GM23338 (cell line): ENCODE measurements at places on chromosomes 4 and X. TPM values are rescaled to one million over a fixed set of nuclear protein-coding genes. Genes with fewer than 3 reads are reported as not detected.

DNA sequence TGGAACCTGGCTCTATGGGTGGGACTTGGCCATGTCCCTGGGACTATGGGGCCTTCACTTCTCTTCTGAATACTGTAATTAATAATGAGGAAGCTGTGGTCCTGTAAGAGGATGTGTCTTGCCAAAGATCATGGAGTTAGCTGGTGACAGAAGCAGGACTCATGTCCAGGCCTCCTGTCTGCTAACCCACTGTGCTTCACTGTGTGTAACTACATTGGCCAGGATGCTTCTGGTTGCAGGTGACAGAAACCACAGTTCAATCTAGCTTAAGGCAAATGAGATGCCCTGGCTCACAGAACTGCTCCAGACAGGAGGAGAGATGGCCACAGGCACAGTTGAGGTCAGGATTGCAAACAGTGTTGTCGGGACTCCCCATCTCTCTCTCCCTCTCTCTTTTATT, 3.1 kb downstream of the MTMR1 start:
- no peak for DNase-seq

GRCh38 chr4:113505044-113505443, 256.5 kb downstream of the CAMK2D start:
- no peak for DNase-seq

DNA sequence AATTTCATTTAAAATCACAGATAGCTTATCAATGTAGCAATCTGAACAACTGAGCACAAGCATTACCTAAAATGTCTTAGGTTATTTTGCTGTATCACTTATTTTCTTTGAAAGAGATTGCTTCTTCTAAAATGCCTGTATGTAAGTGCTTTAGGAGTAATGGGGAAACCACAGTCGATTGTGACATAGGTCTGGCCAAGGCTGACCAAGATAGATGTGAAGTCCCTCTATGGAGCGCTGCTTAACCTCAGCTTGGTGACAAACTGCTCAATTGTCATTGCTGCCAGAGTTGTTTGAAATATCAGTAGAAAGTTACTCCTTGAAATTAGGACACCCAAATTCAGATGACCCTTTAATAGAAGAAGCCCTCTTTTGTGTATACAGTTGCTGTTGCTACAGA, 401.9 kb upstream of the NDST4 start:
- DNase-seq, result no peak

- peak; percentile 79 for DNase-seq
Measured at GRCh38 chr4:110586131-110586850, 36.6 kb downstream of the PITX2 start.

GRCh38 chr4:82747686-82748575, 50.7 kb downstream of the SCD5 start:
- peak; percentile 44 for DNase-seq

GRCh38 chr4:30720661-30721184, 554 bp downstream of the PCDH7 start:
- peak; percentile 64 for DNase-seq

DNA sequence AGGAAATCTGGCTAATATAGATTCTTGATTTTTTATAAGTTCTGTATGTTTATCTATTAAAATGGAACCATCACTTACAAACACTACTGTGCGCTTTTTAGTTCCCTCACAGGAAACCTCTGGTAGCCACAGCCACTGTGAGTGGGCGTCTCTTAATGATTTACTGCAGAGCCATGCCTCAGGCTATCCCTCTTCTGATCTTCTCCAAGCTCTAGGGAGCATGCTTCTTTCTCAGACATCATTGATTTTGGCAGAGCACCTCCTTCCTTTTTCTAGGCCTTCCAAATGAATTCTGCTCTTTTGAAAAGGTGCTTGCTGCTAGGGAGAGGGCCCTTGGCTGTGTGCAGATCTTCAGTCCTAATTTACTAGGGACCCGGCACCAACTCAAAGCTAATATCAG, 61.1 kb upstream of the STS start:
- DNase-seq, result no peak

- DNase-seq, result no peak
Measured at GRCh38 chr4:86755388-86755787, 93.8 kb downstream of the SLC10A6 start.

- DNase-seq, result no peak
Measured at GRCh38 chrX:130080791-130081367, 29.4 kb downstream of the ELF4 start.

GRCh38 chrX:65744965-65745364, 77.5 kb downstream of the MSN start:
- no peak for DNase-seq

DNA sequence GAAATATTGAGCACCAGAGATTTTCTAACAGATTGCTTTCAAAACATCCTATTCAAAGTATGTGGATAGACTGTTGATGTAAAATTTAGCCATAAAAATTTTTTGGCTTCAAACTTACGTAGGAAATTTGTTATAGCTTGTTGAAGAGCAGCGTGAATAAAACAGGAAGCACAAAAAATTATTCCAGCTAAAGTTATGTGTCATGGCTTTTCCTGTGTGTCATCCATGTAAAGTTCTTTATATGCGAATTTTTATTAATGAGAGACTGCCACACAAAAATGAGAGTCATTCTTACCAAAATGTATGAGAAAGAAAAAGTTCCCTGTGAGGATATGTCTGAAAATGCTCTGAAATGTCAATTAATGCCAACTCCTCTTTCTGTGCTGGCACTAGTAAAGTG, 19.5 kb downstream of the EPGN start:
- DNase-seq, result no peak

- peak; percentile 17 for DNase-seq
Measured at GRCh38 chr4:55036405-55036804, 89.0 kb downstream of the KDR start.

- DNase-seq, result peak; percentile 27
Measured at GRCh38 chr4:25950461-25951389, 36.7 kb downstream of the SMIM20 start.

DNA sequence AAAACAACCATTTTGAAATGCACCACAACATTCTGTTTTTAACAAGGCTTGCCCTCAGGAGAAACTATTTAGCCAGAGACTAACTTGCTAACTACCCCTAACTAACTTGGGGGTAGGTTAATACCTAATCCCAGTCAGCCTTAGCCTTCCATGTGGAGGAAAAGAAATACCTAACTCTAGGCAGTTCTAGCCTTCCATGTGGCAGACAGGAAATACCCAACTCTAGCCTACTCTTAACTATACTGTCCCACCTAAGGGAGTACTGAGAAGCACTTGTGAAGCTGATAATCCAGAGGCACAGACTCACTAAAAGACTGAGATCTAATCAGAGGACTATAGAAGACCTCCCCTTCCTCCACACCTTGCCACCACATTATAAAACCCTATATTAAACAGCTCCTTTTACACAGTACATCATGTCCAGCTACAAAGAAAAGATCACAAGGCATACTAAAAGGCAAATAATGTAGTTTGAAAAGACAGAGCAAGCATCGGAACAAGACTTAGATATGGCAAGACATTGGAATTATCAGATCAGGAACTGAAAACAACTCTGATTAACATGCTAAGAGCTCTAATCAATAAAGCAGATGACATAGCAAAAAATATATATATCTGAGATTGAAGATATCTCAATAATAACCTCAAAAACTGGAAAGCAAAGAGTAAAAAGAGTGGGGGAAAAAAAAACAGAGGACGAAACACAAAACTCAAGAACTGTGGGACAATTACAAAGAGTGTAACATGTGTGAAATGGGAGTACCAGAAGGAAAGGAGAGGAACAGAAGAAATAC, 52.2 kb downstream of the FRYL start:
- DNase-seq, result peak; percentile 38

GRCh38 chr4:185054886-185055285, 36.6 kb downstream of the HELT start:
- DNase-seq, result no peak

GRCh38 chr4:79935274-79935673, 137.8 kb downstream of the ANTXR2 start:
- DNase-seq, result no peak

- no peak for DNase-seq
Measured at GRCh38 chr4:98946359-98946758, 17.4 kb upstream of the EIF4E start.

DNA sequence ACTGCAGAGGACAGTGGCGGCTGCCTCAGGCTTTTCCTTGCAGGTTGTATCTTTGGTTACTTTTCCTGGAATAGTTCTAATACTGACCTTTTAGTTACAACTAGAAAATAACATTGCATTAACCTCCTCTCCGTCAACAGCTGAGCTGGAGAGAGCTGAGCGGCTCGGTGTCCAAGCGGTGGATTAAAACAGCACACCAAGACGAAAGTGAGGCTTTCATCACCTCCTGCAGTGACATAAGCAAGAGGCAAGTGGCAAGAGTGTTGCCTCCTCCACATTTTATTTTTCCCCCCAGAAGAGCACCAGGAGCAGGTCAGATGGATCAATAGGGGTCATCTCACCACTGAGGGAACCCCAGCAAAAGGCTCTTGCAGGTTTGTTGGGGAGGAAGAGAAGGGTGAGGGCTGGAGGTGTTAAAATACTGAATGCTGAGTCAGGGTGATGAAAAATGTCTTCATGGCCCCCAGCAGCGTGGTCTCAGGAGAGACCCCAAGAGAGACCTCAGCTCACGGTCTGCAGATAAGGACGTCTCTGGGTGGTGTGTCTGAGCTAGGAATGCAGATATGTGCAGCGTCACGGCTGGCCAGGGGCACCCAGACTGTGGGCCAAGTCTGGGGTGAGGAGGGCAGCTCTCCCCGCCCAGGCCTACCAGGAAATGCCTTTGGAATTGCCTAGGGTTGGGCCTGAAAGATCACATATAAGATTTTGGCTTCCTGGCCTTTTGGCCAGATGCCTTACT, 50.3 kb downstream of the CASP3 start:
- no peak for DNase-seq

DNA sequence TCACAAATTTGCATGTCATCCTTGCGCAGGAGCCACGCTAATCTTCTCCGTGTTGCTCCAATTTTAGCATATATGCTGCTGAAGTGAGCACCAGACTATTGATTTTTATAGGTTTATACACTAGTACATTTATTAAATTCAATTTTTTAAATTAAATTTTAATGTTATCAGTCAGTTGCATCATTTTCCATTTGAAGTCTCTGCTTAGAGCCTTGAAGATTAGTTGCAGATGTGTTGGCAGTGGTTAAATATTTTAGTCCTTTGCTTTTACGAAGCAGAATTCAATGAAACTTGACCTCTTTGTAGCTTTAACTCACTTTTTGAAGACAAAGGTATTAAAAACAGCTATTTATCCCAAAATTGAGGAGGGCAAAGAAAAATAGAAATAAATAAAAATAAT, 16.5 kb downstream of the TRAPPC11 start:
- DNase-seq, result no peak

DNA sequence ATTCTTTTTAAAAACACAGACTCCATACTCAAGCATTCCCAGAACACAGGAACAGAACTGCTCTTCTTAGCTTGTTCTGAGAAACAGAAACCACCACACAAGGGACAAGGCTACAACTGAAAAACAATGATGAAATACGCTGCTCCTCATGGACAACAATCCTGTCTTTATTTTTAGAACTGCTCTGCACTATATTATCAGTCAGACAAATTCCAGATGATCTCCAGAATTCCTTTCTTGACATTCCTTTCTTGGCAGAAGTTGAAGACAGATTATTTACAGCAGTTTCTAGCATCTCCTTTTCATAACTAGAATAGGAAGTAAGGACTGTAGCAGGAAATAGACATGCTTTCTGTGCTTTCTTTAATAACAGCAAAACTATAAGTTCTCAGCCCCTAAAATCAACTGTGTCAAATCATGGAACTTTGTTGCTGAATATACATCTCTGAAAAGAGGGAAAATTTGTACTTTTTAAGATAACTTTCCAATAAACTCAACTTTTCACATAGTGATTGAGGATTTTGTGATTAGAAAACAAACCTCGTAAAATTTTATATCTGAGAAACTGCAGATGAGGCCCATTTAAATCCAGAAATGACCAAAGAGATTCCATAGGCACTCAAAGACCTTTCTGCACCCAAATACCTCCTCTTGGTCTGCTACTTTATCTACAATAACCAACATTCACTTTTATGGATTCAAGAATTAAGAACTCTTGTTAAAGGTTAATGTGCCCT, 35.9 kb downstream of the ANTXR2 start:
- no peak for DNase-seq

DNA sequence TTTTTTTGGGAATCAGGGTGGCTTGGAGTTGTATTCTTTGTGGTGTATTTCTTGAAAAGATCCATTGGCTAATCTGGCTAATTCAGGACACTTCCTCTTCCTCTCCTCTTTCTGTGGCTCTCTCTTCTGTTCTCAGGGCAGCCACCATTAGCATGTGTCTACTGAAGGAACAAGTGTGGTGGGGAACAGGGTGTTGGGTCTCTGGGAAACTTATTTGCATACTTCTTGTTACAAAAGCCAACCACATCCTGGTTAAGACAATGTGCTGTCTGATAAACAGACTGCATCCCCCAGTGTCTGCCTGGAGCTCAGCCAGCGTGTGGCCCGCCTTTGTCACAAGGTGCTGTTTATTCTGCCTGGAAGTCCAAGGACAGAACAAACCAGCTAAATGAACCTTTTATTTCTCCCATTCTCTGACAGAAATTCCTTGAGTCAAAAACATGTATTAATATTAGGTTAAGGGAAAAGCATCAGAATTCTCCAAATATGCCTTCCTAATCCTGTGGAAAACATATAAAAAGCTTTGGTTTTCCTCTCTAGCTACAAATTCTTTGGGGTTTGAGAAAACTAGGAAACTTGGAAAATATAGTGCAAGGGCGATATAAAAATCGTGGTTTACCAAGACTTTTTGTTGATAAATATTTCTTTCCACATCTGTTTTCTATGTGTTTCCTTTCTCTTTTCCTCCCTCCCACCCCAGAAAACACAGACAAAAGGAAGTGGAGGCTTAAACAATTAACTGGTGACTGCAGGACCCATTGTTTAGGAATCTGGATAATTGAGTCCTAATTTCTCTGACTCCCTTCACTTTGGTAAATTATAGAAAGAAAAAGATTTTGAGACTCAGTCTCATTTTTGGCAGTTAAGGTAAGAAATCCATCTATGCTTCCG, 203.6 kb downstream of the SPRY1 start:
- DNase-seq, result peak; percentile 73

GRCh38 chr4:126798214-126798613, 834.5 kb upstream of the INTU start:
- no peak for DNase-seq

- DNase-seq, result no peak
Measured at GRCh38 chr4:142339053-142339452, 507.0 kb downstream of the INPP4B start.

Gene ARX
- not detected in 2 replicates for total RNA-seq

Gene SATL1
- 0.14 TPM in 1 of 2 replicates, not detected in the other for total RNA-seq

Gene PDLIM3
- 18.0 and 19.5 TPM in 2 replicates for total RNA-seq

Gene MAGIX
- 0.83 and 2.1 TPM in 2 replicates for total RNA-seq

Gene SHROOM3
- 59.7 and 73.5 TPM in 2 replicates for total RNA-seq

Gene CNGA1
- total RNA-seq, result 2.0 and 3.3 TPM in 2 replicates

Gene SLC49A3
- total RNA-seq, result 2.6 and 3.7 TPM in 2 replicates

Gene MAGEA9B
- total RNA-seq, result 0.52 TPM in 1 of 2 replicates, not detected in the other

Gene PPP1R2C
- not detected in 2 replicates for total RNA-seq

Gene MTNR1A
- 0.66 and 1.4 TPM in 2 replicates for total RNA-seq

Gene UCHL1
- 1,758 and 1,823 TPM in 2 replicates for total RNA-seq
